Fibroblast of skin of abdomen (primary cell): ENCODE measurements at places on chromosomes 5 and 9.

DNA sequence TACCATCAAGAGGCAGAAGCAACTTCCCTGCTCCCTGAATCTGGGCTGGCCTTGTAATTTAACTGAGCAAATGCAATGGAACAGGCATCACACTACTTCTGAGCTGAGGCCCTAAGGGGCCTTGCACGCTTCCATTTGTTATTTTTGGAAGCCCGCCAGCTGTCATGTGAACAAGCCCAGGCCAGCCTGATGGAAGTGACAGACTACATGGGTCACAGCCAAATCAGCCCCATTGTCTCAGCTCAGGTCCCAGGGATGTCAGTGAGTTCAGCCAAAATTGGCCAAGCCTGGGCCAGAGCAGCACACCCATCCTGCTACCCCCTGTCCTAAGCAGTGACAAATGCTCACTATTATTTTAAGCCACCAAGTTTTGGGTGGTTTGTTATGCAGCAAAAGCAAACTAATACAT lies 72.8 kb downstream of the PRRT1B start:
- DNase-seq: no peak

DNA sequence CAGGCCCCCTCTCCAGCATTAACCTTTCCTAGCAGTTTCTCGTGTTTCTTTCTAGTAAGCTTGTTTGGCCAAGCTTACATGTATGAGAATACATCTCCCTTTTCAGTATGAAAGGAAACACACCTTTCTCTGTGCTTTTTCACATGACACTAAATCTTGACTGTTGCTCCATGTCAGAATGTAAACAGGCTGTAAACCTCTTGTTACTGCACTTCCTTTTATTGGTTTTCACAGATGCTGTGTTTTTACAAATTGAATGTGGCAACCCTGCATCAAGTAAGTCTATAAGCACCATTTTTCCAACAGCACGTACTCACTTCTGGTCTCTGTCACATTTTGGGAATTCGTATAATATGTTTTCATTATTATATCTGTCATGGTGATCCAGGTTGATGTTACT lies 2.2 kb upstream of the CANX start:
- DNase-seq: no peak

GRCh38 chr5:159911349-159911748 lies 4.9 kb upstream of the ADRA1B start:
- no peak for DNase-seq

DNA sequence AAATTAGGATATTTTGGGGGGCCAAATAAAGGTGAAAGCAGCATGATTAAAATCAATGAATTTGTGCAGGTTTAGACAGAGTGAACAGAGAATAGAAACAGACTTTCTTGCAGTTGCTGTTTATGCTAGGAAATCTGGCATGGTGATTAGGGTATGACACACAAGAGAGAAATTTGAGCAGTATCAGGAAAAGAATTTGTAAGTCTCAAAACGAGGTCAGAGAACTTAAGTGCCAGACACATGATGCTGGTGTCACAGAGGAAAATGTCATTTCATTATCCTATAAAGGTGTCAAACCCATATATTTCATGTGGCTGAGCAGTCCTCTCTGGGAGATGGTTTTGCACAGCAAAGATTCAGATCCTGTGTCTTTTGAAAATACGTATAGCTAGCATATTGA lies 15.7 kb downstream of the LVRN start:
- peak; percentile 78 for DNase-seq

GRCh38 chr5:154729613-154730012 lies 25.6 kb upstream of the LARP1 start:
- DNase-seq: no peak

- DNase-seq: no peak
Measured at GRCh38 chr5:167649471-167649870, 642.0 kb upstream of the WWC1 start.

DNA sequence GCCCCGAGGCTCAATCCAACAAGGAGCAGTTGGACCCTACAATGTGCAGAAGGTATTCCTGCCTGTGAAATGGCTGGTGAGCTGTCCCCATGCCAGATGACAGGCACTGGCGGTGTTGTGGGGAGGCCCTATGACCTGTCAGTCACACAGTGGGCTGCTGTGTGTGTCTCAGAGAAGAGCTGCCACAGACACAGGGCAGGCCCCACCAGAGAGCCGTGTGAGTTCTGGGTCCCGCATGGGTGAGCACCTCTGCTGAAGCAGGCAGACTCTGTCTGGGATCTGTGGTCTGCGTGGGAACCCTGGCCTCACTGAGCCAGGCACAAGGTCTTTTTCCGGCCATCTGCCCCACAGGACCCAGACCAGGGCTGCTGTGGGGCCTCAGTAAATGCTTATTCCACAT lies 37.3 kb upstream of the PITX1 start:
- DNase-seq: no peak

DNA sequence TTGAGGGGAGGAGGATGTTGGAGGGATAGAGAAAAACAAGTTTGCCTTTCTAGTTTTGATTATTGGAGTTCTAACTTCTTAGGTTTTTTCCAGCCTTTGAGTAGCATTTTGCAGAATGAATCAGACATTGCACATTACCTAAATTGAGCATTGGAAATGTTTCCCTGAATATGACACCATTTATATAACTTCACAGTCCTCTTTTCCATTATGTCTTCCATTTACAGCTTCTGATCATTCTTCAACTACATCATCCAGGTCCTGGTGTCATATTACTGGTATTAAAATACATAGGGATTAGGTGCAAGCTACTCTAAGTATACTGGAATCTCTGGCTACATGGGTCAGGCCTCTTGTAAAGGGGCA lies 286.1 kb downstream of the ARHGAP26 start:
- DNase-seq: peak; percentile 47

- DNase-seq: no peak
Measured at GRCh38 chr9:115212125-115212605, 94.2 kb upstream of the TNC start.

DNA sequence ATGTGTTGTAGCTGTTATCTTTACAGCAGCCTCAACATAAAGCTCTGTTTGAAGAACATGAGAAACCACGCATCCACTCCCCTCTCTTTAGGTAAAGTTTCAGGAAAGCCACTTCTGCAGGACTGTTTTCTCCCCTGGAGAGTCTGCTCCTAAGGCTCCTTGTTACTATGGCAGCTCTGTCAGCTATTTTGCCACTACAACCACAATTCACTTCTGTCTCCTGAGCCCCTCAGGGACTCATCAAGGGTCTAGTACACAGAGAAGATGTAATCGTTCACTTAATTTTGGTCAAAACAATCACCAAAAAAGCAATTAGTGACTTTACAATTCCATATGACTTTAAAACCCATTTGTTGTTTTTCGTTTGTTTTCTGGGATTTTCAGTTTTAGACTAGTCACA lies 157.7 kb downstream of the FBN2 start:
- DNase-seq: no peak

GRCh38 chr5:56684159-56684558 lies 131.2 kb upstream of the MAP3K1 start:
- DNase-seq: no peak

GRCh38 chr5:107860044-107860443 lies 189.3 kb upstream of the EFNA5 start:
- DNase-seq: no peak

GRCh38 chr9:2602704-2603116 lies 18.9 kb upstream of the VLDLR start:
- peak; percentile 11 for DNase-seq

- peak; percentile 59 for DNase-seq
Measured at GRCh38 chr9:134858051-134858841, 22.4 kb upstream of the FCN2 start.

GRCh38 chr5:112681481-112681908 lies 56.2 kb upstream of the APC start:
- DNase-seq: peak; percentile 68

- no peak for DNase-seq
Measured at GRCh38 chr5:178246624-178247279, 14.2 kb upstream of the PHYKPL start.

DNA sequence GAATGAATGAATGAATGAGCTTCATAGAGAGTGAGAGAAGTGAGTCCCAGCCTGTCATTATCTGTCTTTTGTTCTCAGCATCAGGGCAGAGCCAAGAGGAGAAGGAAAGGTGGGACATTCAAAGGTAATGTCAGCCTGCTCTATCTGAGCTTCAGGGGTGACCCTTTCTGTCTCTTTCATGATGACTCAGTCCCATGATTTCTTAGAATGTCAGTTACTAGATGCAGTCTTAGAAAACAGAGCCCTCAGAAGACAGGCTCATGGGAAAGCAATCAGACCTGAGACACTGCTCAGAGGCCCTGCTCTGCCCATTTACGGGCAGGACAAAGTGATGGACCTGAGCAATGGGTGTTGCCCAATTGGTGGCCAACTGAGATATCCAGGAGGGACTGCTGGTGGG lies 1.1 kb downstream of the SPATA31D1 start:
- DNase-seq: no peak

GRCh38 chr5:56025151-56025885 lies 30.6 kb upstream of the IL6ST start:
- no peak for DNase-seq

- no peak for DNase-seq
Measured at GRCh38 chr5:961002-961710, 47.4 kb upstream of the NKD2 start.

DNA sequence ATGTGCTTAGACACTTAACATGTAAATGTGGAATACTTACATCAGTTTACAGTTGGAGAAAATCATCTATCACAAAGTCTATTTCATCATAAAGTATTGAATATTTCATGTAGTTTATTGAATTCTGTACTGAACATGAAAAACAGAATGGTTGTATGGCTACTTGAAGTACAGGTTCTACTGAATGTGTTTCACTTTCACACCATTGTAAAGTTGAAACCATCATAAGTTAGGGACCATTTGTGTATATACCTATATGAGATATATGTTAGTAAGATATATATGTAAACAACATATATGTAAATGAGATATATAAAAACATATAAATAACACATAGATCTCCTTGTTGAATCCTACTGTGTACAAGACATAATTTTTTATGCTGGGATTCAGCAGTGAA lies 63.0 kb upstream of the TAF11L2 start:
- no peak for DNase-seq

GRCh38 chr5:65818592-65818991 lies 96.6 kb downstream of the NLN start:
- no peak for DNase-seq

DNA sequence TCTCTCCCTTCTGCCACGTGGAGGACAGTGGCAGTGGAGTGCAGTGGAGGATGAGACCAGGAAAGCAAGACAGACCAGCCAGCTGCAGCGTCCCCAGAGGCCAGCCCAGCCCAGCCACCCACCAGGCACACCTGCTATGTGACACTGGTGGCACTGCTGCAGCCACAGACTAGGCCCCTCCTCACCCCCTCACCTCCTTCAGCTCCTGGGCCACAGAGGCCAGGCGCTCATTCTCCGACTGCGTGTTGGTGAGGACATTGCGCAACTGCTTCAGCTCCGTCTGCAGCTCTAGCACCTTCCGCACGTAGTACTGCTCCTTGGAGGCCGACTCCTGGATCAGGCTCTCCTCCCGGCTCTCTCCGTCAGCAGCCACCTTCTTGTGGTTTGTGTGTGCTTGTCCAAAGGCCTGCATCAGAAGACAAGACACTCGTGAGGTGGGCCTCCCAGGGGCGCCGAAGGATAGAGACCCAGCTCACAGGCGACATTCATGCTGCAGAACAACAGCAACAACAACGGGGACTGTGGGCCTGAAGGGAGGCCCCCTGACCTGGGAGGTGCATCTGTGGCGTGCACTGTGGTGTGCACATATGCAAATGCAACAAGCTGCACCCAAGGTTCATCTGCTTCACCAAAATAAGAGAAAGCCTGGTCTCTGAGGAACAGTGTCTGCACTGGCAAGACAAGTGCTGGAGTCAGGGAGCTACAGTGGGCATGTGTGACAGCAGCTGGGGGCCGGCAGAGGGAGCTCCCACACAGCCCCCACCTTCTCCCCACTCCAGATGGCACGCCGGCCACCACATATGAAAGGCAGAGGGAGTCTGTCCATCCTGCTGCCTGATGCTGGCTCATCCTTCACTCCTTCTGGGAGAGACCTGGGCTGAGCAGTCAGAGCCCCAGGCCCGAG lies 35.5 kb downstream of the BICD2 start:
- DNase-seq: peak; percentile 32

GRCh38 chr5:79932510-79933504 lies 58.3 kb downstream of the MTX3 start:
- peak; percentile 56 for DNase-seq

- DNase-seq: no peak
Measured at GRCh38 chr5:75091597-75091996, 39.2 kb upstream of the GCNT4 start.

DNA sequence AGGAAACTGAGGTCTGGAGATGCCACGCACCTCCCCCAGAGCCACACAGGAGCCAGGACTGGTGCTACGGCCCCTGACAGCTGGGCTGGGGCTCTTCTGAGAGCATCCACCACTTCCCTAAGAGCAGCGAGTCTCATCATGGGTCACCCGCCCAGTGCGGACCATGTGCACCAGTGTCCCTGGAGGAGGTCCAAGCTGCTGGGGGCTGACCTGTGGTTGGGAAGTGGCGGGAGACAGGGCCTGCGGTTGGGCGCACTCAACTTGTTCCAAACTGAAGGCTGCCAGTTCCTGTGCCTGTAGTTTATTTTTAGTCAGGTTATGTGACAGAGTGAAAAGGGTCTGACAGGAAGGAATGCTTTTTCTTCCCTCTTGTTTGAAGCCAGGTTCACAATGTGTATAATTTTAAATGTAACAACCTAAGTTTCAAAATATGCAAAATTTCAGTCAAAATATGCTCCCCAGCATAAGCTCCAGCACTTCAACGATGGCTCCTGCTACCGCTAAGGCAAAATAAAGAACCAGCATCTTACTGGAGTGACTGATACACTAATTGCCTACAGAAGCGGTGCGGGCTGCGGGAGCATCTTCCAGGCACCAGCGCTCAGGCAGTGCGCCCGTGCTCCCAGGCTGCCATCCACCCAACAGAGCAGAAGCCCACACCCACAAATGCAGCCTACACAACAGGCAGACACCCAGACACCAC lies 14.8 kb downstream of the BARHL1 start:
- no peak for DNase-seq

DNA sequence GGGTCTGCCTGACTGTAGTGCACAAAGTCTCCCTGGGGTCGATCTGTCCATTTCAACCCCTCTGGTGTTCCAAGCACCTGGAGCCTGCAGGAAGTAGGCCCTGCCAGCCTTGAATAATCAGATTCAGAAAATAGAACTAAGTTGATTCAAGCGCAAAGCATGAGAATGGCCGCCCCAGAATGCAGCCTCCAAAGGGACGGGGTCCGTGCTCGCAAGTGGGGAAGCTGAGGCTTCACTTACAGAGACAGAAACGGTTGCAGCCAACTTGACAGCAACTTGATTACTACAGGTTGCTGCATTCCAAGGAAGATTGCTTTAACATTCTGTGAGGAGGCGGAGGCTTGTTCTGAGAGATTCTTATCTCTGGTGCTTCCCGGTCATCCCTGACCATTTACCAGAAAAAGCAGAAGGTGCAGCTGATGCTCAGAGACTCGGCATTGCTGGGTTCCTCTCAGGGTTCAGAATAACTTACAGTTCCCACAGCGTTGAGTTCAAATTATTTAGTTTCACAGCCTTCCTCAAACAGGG lies 14.9 kb upstream of the LRRC14B start:
- no peak for DNase-seq

GRCh38 chr9:99389087-99390033 lies 167.3 kb downstream of the SEC61B start:
- no peak for DNase-seq
